ENCODE measurements at places on chromosomes 1 and 21.

DNA sequence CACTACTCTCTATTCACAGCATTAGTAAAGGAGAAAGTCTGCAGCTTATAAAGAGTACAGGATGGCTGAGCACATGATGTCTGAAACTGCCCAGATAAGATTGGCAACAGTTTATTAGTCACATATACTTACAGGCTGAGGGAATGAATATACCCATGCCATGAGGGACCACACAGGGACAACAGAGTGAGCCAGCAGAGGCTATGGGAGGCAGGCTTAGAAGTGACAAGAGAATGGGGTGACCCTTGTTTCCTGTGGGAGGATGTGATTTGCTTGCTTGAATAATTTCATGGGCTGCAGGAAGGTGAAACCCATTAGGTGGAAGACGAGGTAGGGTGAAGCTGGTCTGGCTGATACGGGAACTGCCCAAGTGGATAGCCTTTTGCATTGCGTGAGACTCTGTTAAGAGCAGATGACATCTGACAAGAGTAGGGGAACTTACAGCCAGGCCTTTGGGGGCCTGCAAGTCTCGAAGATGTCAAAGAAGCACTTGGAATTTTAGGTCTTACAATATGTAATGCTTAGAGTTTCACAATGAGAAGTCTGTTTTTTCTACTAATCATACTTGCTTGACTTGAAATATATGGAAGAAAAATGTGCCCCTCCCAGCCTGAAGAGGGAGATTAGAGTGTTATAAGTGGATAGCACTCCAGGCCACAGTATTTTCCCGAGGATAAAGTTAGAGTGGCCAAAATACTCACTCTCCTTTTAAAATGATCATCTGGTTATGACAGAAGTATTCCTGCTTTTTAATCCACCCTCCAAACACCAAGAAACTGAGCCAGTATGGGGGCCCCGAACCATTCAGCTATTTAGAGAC is 34.6 kb upstream of the TNFSF4 start:
- no peak for DNase-seq

GRCh38 chr1:93805027-93805610 is 73.9 kb downstream of the DNTTIP2 start:
- DNase-seq: no peak

DNA sequence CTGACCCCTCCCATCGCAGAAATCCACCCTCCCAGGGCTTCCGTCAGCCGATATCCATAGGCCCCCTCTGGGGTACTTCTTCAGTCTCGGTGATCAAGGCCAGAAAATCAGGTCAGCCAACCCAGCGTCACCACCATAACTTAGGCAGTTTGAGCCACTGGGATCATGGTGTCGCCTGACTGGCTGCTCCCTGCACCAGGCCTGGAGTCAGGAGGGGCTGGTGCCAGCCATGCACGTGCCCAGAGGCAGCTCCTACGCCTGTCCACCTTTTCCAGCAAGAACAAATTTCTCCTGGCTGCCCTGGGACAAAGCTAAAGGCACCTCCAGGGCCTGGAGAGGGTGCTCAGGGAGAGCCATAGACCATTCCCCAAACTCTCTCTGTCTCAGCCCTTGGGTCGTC is 4.8 kb upstream of the CTRC start:
- no peak for DNase-seq

DNA sequence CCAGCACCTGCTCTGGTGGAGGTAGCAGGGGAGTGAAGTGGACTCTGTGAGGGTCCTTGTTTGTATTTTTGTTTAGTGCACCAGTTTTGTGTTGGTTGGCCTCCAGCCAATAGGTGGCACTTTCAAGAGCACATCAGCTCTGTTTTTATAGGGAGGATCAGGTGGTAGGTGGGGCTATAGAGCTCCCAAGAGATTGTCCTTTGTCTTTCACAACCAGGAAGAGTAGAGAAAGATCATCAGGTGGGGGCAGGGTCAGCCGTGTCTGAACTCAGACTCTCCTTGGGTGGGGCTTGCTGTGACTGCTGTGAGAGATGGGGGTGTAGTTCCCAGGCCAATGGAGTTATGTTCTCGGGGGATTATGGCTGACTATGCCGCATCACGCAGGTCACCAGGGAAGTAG is 159.8 kb downstream of the ZNF326 start:
- no peak for DNase-seq

DNA sequence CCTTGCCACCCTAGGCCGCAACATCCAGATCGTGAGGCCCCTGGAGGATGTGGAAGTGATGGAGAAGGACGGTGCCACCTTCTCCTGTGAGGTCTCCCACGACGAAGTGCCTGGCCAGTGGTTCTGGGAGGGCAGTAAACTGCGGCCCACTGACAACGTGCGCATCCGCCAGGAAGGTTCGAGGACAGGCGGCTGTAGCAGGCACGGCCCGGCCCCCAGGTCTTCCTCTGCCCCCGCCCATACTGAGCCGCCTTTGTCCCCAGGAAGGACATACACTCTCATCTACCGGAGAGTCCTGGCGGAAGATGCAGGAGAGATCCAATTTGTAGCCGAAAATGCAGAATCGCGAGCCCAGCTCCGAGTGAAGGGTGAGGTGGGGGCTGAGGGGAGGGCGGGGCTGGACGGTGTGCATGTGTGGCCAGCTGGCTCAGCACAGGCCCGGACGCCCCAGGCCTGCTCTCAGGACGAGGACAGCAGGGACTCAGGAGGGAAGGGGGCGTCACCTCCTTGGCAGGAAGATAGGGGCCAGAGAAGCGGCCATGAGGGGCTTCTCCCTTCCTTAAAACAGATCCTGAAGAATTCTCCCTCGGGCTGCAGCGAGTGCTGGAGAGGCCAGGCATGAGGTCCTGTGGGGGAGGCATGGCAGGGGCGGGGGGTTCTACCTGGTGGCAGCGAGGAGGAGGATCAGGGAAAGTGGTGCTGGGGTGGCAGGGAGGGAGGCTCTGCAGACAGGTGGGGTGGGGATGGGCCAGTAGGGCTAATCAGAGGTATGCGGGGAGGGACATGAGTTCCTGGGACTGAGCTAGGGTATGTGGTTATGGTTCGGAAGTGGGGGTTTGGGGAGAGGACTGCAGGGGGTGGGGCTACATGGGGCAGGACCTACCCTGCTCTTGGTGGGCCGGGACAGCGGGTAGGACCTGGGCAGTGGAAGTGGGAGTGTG is 69.9 kb downstream of the OBSCN start:
- no peak for DNase-seq

GRCh38 chr1:23619299-23620188 is 60.2 kb upstream of the ID3 start:
- peak; percentile 85 for DNase-seq

DNA sequence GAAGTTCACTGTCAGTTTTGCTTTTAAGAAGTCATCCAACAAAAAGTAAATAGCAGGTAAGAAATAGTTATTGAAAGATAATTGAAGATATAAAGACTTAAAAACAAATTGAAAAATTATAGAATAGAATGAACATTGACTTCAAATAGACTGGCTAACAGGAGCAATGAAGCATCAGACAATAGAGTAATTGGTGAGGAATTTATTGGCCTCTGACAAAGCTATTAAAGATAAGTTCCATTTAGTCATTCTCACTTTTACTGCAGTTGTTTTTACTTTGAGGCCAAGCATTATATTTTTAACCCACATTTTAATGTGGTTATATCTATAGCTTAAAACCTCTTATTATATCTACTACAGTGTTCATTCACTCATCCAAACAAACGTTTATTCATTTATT is 228.8 kb upstream of the ADGRL2 start:
- DNase-seq: no peak

DNA sequence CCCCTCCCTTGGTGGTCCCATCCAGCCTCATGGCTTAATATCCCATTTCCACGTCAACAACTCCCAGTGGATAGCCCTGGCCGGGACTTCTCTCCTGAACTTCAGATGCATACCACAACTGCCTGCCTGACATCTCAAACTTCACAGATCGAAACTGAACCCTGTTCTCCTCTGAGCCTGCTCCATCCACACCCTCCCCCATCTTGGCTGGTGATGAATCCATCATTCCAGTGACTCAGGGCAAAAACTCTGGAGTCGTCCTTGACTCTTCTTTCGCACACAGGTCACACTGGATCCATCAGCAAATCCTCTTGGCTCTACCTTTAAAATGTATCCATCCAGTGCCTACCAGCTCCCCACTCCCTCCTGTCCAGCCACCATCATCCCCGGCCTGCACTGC is 3.9 kb downstream of the TAS1R2 start:
- no peak for DNase-seq

DNA sequence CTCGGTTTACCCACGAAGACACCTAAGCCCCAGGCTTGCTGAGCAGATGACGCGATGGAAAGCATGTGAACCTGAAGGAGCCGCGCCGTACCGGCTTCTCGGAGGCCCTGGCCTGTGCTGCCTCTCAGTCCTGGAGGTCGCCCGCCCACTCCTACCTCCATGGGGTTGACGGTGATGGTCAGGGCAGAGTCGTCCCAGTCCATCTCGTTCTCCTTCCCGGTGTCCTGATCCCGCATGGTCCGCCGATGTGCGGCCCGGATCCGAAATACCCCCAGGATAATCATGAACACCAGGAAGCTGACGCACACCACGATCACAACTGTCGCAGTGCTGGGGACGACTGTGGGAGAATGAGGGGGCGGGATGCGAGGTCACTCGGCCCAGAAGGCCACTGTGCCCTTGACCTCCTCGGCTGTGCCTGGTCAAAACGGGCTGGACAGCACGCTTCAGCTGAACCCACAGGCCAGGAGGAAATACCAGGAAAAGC is 79.6 kb downstream of the PIK3CD start:
- no peak for DNase-seq

GRCh38 chr21:39873687-39874086 is 6.4 kb downstream of the PCP4 start:
- DNase-seq: no peak

DNA sequence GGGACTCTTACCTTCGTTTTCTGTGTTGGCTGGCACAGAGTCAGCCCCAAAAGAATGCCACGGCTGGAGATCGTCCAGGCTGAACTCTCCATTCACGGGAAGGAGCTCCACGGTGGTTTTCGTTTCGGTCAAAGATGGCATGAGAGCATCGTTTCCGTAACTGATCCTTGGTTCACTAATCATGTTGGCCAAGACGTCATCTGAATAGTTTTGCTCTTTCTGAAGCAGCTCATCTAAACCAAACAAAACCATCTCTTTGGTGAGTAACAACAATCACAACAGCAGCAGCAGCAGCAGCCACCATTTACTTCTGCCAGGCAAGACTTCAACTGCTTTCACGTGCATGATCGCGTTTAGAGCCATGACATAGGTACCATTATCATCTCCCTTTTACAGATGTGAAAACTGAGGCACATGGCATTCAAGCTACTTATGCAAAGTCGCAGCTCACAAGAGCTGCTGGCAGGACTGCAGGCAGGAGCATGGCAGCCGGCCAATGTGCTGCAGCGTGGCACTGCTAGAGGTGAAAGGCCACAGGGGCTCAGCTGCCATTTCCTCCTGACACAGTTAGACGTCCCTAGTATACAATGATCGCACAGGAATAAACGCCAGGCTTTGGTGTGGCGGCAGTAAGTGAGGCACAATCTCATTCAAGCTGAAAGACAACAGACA is 177.1 kb downstream of the GABPA start:
- DNase-seq: no peak

- no peak for DNase-seq
Measured at GRCh38 chr1:63414691-63415365, 47.4 kb downstream of the ALG6 start.

DNA sequence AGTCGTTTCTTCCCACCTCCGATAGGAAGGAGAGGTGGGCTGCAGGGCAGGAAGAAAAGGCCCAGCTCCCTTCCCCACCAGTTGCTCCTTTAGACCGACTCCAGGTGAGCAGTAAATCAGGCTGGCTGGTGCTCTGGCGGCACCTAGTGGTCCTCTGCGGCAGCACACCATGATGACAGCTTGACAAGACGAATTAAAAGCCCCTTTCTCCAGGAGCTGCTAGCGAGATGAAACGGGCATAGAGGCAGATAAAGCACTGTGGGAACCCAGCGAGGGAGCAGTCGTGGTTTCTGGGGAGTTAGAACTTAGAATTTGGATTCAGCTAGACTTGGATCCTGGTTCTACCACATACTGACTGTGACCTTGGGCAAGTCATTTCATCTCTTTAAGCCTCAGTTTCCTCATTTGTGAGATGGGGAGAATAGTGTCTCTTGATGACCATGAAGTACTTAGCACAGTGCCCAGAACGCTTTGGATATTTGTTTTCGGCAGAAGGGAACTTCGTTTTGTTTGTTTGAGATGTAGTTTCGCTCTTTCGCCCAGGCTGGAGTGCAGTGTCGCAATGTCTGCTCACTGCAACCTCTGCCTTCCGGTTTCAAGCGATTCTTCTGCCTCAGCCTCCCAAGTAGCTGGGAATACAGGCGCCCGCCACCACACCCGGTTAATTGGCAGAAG is 21.8 kb upstream of the COL9A2 start:
- DNase-seq: peak; percentile 34

DNA sequence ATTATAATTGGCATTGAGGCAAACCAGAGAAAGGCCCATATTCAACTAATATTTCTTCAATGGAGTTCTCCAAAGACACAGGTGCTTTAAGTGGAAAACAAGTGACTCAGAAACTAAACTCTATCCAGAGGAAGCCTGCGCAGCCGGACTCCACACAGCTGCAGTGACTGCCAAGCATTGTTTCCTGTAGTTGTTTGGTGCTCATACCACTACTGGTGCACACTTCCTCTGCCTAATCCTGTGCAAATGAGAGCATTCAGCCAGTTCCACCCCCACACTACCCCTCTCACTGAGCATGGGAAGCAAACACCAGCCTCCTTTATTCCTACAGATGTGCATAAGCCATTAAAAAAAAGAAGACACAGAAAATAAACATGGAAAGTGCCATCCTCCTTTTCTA is 102.9 kb downstream of the VAV3 start:
- DNase-seq: no peak

- no peak for DNase-seq
Measured at GRCh38 chr1:111142356-111142975, 2.4 kb downstream of the CEPT1 start.

- peak; percentile 56 for DNase-seq
Measured at GRCh38 chr1:7961216-7962013, at the start of gene PARK7. Gene PARK7, plus strand, starts transcription at chr1:7961711. Its CDS starts 1,075 bp downstream, at chr1:7962786.

- no peak for DNase-seq
Measured at GRCh38 chr1:168093616-168094015, 43.1 kb downstream of the GPR161 start.

GRCh38 chr1:178530037-178530402 is 17.1 kb downstream of the TEX35 start:
- no peak for DNase-seq

- no peak for DNase-seq
Measured at GRCh38 chr1:42747125-42747524, 7.1 kb upstream of the CLDN19 start.

GRCh38 chr1:55916481-55916880 is 662.9 kb downstream of the PLPP3 start:
- DNase-seq: no peak

- DNase-seq: no peak
Measured at GRCh38 chr1:206687915-206688442, 3.3 kb downstream of the MAPKAPK2 start.

- peak; percentile 56 for DNase-seq
Measured at GRCh38 chr1:205434738-205435137, 12.9 kb upstream of the LEMD1 start.
